ENCODE measurements at places on chromosomes 7 and 10.

DNA sequence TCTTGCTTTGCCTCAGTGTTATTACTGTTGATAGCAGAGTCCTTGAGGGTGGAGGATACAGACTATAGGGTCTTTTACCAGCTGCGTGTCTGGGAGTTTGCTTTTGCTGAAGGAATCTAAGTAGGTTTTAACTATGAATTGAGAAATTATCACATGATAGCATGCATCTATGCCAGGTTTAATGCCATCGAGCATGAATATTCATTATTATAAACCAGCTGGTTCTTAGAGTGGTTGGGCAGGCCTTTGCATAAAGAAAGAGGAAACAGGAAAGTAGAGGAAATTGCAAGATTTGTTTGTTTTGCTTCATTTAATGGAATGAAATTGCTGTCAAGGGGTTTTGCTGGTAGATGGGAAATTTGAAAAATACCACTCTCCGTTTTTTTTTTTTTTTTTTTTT lies 70.7 kb downstream of the PLPP4 start:
- no peak for DNase-seq

DNA sequence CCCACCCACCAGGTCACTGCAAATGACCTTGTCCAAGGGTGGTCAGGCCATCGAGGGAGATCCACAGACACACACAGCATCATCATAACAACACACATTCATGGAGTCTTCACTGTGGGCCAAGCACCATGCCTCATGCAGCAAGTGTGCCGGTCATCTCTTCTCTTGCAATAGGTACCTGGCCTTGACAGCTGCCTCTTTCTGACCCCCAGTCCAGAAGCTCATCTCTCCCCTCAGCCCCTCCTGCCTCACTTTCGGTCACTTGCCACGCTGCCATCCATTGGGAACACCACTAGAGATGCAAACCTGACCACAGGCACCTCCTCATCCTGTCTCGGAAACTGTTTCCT lies 75.9 kb downstream of the OAT start:
- no peak for DNase-seq

DNA sequence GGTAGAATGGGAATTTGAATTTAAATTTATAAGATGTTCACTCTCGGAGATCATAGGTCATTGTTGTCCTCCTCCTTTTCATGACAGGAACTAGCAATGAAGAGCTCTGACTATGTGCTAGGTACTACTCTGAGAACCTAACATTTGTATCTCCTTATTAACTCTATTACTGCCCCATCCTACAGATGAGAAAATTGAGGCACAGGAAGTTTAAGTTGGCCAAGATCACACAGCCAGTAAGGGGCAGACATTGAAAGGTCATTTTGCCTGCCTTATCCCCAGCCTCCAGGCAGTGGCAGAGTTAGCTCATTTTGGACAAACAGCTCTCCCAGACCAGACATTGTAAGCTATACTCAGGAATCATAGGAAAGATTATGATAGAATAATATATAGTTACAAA lies 6.0 kb downstream of the SRGN start:
- DNase-seq = no peak

DNA sequence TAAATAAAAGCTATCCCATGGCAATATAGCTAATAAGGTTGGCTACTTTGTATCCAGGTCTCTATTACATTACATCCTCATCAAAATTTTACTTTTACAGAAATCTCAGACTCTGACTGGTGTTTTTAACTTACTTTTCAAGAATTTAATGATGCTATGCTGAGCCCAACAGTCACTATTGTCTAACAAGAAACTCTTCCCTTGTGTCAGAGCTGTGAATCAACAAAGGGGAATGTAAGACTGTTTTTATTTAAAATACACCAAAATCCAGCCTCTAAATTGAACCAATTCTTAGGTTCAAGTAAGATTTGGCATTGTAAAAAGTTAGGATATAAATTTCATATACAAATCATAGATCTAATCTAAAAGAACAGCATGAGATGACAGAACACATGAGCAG lies 7.0 kb downstream of the RTKN2 start:
- no peak for DNase-seq

- no peak for DNase-seq
Observed at GRCh38 chr10:63542835-63543575, 21.8 kb downstream of the REEP3 start.

- DNase-seq = no peak
Observed at GRCh38 chr10:24708081-24708480, 15.6 kb downstream of the ARHGAP21 start.

- no peak for DNase-seq
Observed at GRCh38 chr7:142418326-142418725, 160.5 kb upstream of the PRSS58 start.

DNA sequence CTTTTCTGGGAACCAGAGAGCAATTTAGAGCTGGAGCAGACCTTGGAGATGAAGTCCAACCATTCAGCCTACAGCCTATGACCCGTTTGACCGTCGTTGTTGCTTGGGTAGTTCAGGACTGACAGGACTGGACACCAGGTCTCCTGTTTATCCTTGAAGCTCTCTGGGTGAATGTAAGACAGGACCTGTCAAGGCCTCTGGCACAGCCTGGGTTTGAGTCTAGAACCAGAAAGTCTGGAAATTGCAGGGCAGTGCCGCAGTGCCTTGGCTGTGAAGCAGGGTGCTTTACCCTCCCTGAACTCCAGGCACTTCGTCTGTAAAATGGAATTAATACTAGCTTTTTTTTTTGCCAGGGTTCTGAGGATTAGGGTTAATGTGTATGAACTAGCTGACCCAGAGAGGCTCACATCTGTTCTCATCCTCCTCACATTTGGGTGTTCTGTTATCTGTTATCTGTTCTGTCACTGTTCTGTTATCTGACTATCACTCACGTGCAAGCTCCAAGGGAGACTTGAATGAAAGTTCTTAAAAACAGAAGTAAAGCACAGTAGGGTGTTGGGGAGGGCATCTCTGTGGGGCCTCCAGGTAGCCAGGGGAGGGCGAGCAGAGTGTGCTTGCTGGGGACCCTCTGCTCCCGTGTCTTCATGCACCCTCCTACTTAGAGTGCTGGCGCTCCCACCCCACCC lies 9.9 kb downstream of the BLVRA start:
- no peak for DNase-seq

DNA sequence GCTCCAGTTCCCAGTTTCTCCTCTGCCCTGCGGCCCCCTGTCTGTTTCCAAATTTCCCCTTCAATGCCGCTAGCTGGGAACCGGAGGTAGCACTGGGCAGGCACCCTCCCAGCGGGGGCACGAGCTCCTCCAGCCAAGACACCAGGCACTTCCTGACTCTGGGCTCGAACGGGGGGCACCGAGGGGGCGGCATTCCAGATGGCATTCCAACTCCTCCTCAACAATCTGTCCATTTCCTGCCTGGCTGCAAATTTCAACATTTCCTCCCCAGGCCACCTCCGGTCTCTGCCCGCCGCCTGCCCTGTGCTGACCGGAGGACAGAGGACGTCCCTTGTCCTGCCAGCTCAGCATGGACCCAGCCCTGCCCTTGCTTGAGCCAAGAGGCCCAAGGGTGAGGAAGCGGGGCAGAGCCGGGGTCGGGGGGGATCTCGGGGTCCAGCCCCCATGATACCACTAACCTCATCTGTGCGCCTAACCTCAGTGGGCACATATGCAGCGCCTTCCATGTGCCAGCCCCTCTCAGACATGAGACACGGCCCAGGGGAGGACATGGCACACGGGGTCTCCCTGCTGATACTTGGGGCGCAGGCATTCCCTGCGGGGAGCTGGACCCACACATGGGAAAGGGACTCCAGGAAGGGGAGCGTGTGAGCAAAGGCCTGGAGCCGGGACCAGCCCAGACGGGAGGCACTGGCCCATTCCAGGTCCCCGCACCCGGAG lies 58.0 kb downstream of the PDGFA start:
- no peak for DNase-seq

GRCh38 chr10:14860791-14861190 lies 17.9 kb upstream of the SUV39H2 start:
- DNase-seq = no peak

DNA sequence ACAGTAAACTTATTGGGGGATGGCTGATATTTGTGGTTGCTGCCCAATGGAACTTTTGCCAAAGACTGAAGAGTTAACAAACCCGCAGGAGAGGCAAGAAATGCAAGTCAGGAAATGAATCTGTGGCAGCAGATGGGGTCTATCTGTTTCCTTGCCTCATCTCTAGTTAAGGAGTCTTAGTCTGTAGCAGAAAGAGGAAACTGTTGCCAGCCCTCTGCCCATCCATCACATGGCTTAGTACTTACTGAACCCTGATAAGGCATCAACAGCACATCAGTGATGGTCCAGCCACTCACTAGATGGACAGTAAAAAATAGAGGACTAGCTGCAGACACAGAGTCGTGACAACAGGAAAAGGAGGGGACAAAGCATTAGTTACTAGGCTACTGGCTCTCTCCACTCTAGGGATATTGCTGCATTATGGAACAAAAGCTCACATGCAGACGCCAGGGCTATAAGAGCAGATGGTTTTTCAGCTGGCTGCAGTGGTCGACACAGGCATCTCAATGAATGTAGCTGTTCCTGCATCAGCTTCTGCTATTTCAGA lies 614.7 kb downstream of the PARD3 start:
- DNase-seq = no peak

GRCh38 chr10:113426181-113426877 lies 126.5 kb upstream of the HABP2 start:
- DNase-seq = no peak

- DNase-seq = no peak
Observed at GRCh38 chr10:24762161-24762924, 38.7 kb upstream of the ARHGAP21 start.

DNA sequence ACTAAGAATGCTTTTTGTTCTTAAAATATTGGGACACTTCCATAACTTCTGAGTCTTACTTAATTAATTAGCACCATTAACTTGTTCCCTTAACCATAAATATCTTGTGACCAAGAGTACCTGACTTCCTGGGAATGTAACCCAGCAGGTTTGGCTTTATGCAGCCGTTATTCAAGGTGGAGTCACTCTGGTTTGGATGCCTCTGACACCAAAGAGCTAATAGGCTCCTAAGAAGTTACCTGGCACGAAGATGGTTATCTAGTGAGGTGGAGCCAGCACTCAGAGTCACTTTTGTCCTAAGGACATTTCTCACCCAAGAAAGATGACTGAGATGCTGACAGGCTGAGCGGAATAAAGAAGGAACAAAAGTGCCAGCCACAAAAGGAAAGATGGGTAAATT lies 172.3 kb downstream of the C1GALT1 start:
- DNase-seq = no peak

DNA sequence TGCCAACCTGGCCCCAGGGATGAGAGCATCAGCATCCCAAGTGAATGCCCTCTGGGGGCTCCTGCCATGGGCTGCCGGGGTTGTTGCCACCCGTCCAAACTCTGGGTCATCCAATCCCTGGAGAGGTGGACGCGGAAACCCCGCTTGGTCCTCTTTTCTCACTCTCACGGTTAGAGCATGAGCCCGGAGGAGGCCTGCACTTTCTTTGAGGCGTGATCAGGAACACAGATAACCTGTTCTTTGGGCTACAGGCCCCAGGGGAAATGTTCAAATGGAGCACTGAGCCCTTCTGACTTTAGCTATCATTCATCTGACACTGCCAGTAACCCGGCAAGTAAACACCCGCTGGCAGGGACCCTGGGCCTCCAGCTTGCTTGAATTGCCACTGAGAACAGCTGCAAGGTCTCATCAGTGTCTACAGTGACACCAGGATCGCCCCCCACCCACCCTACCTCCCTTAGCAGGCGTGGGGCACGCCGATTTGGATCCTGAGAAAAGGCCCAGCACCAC lies 29.4 kb upstream of the SLF2 start:
- DNase-seq = no peak

- DNase-seq = no peak
Observed at GRCh38 chr7:20064974-20065862, 152.0 kb downstream of the MACC1 start.

- no peak for DNase-seq
Observed at GRCh38 chr7:151775547-151776443, 101.1 kb downstream of the PRKAG2 start.

- DNase-seq = no peak
Observed at GRCh38 chr10:58734116-58734515, 221.4 kb downstream of the BICC1 start.

DNA sequence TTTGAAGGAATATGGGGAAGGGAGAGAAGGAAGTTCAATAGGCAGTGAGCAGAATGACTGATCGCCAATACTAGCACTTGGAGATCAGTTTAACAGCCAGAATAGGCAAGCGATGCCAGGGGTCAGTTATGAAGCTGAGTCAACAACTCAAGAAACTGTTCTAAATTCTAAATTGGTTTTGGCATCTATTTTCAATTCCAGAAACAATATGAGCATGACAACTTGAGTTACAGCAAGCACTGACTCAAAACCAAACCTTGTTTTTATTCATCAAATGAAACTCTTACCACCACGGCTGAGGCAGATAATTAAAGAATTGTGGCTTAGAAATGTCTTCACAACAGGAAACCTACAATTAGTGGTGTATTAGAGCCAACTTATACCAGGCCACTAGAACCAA lies 180.5 kb upstream of the ASAH2 start:
- DNase-seq = no peak

- peak; percentile 47 for DNase-seq
Observed at GRCh38 chr7:128937647-128938543, at the start of gene IRF5. IRF5 (plus strand) TSS chr7:128937927; CDS start chr7:128942082, 4,155 bp downstream.

GRCh38 chr7:2376351-2377154 lies 21.9 kb downstream of the EIF3B start:
- no peak for DNase-seq

DNA sequence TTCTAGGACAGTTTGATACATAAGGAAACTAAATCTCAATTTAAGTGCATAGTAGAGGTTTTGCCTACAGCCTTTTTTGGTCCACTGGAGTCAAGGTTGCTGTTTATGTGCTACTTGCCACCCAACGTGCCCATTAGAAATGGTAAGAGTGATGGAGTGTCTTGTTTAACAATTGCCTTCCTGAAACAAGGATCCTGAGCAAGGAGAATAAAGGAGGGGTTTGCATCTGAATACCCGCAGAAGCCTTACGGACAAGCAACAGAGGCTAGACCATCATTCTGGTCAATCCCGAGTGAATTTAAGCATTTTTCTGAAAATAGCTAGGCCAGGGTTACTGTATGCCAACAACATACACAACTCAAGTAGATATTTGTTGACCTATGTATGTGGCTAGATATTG lies 63.6 kb downstream of the MARCHF5 start:
- no peak for DNase-seq

GRCh38 chr10:72541337-72541736 lies 84.5 kb downstream of the MICU1 start:
- no peak for DNase-seq

GRCh38 chr10:27391916-27392315 lies 112.2 kb upstream of the RAB18 start:
- DNase-seq = no peak

DNA sequence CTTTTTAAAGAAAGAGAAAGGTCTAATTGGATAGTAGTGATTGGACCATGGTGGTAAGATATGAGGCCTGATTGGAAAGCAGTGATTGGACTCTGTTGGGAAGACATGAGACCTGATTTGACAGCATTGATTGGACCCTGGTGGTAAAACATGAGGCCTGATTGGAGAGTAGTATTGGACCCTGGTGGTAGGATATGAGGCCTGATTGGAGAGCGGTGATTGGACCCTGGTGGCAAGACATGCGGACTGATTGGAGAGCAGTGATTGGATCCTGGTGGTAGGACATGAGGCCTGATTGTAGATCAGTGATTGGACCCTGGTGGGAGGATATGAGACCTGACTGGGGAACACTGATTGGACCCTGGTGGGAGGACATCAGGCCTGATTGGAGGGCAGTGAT lies 444.3 kb downstream of the LRMDA start:
- DNase-seq = no peak

Data from HuH-7.5 (cell line).